ENCODE measurements at places on chromosomes 7 and 10. TPM values are rescaled to one million over a fixed set of nuclear protein-coding genes. Genes with fewer than 3 reads are reported as not detected.
A peak's percentile ranks its signal among the peaks of the same experiment; 100 is the strongest.

GRCh38 chr10:59873896-59874295, 32.5 kb downstream of the CCDC6 start:
- DNase-seq, result no peak

DNA sequence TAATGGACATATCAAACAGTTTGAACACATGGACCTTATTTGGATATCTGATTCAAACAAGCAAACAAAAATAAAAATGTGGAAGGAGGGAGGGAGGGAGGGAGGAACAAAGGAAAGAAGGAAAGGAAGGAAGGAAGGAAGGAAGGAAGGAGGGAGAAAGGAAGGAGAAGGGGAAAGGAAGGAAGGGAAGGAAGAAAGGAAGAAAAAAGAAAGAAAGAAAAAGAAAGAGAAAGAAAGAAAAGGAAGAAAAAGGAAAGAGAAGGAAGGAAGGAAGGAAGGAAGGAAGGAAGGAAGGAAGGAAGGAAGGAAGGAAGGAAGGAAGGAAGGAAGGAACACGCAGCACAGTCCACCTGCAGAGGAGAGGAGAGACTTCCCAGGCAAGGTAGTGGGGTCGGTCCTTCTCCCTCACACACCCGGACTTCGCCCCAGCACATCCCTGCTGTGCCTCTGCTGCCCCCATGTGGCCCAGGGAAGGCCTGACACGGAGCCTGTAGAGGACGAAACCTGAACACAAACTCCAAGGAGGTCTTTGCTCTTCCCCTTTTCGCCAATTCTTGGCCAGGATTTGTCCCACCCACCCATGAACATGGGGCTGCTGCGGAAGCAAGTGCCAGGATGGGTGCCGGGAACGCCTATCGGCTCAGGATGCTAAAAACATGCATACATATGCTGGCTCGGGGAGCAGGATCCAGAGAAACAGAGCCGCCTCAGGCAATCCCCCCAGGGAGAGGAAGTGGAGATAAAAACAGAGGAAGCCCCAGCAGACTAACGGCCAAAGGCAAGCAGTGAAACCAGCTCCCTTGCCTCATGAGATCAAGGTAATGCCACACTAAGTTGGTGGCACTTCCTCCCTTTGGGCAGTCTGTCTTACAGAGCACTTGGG, 52.3 kb upstream of the DGKI start:
- DNase-seq, result peak; percentile 82

DNA sequence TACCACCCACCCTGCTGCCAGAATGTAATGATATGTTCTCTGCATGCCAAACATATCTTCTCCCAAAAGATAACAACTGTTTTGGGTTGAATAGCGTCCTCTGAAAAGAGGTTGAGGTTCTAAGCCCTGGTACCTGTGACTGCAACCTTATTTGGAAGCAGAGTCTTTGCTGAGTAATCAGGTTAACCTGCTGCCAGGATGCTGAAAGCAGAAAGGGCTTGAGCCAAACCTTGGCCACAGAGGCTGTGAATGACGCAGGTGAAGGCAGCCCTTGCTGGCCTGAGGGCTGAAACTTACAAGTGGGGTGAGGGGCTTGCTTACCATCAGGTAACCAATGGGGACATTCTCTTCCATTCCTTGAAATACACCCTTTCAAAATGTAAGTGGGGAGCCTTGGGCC, 151.8 kb upstream of the RHEB start:
- DNase-seq, result no peak

DNA sequence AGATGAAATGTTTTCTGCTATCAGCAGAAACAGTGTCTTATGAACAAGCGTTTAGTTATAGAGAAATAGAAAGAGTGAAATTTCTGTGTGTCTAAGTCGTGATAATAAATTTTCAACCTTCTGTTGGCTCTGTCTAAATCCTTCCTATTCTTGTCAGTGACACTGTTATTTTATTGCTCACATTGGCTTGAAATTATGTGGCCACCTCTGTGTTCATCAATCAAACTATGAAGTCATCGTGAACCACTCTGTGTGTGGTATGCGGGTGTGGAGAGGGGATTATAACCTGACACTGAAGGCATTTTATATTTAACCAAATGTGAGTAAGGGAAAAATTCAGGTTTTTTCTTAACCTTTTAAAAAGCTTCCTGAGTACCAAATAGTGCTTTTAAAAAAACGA, 12.3 kb downstream of the AOAH start:
- peak; percentile 54 for DNase-seq

Gene GPR15LG
- not detected for total RNA-seq

DNA sequence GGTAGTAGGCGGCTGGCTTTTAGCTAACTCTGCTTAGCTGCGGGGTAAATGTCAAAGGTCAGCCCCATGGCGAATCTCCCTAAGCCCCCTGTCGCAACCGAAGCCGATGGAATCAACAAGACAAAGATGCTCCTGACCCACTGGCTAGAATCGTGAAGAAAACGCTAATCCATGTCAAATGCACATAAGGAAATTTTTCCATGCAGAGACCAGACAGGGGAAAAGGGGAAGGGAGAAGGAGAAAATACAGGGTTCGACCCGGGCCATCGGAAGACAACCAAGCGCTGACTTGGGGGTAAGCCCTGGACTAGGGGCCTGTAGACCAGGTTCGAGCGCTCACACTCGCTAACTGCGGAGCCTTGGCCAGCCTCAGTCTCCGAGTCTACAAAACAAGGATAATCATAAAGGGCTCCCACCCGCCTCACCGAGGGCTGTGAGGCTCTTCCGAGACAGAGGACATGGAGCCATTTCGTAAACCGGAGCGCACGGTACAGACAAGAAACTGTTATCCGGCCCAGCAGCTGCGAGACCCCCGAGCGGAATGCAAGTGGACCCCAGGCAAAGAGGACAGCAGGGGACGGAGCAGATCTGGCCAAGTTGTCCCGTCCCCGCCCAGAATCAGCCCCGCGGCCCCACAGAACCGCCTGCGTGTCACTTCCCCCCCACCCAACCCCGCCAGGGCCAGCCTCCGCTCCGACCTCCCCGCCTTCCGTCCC, 507 bp downstream of the SAR1A start:
- no peak for DNase-seq

DNA sequence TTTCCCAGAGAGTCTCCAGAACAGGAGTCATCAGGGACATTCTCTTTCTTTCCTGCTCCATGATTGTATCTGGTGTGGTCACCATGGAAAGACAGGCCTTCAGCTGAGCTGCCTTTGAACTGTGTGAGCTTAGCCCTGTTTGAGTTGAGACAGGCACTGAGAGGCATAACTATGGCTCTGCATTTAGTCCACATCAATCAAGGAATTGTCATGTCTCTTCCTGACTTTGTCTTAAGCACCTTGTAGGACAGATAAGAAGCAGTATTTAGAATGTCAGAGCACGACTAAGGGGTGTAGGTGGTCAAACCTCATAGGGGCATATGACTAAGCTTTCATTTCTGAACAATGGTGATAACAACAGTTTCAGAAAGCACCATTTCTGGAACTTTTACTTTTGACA, 53.5 kb downstream of the EPDR1 start:
- no peak for DNase-seq

Gene CASTOR2
- 23.2 TPM for total RNA-seq

DNA sequence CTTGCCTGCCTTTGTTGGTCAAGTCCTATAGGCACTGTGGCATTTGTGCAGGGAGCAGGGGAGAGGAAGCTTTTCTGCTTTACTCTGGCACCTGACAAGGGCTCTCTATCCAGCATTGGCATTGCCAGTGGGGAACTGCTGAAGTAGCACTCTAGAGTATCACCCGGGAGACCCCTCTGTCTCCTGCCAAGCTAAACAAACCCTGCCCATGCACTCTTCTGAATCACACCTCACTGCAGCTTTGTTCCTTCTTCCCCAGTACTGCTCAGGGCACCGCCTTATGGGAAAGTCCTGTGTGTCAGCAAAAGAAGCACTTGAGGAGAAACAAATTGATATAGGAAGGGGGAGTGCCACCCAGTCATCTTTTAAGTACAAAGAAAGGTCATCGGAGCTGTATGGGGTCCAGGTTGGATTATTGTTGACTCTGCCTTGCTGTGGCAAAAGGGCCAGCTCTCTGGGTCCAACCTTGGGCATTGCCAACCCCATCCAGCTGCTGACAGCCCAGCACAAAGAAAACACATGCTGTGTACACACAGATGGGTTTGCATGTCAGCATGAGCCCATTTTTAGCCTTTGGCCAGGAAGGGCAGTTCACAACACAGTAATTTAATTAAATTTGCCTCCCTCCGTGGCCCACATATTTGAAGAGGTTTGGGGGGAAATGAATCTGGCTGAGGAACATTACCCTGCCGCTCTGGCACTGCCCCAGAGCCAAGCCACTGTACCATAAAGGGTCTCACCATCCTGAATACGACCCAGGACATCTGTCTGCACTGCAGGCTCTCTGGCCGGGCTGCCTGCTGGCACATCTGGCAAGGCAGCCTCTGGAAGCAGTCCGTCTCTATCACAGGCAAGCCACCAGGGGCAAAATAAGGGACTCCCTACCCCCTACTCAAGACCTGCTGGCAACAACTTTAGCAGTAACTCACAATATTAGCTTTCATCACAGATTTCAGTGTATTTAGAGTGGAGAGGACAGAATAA, 13.1 kb downstream of the LRRC4 start:
- DNase-seq, result no peak

DNA sequence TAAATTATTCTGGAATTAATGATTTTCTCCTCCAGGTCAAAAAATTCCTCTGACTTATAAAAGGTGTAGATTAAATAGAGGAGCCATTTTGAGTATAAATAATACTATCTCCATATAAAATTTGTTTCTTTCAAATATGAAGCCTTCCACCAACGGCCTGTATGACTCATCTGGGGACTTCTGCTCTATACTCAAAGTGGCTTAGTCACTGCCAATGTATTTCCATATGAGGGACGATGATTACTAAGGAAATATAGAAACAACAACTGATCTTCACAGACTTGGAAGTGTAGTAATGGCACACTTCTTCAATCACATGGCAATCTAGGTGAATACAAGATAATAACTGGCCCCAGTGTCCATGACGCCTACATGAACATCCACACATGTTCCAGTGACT, 335.6 kb upstream of the HGF start:
- DNase-seq, result no peak

All from SJCRH30 (cell line).